ENCODE measurements at places on chromosomes 11 and 22.

GRCh38 chr22:27011717-27012116 is 354.3 kb downstream of the MIAT start:
- DNase-seq, result no peak

- no peak for DNase-seq
These were observed 59.5 kb upstream of the SEZ6L start for GRCh38 chr22:26109686-26110315.

DNA sequence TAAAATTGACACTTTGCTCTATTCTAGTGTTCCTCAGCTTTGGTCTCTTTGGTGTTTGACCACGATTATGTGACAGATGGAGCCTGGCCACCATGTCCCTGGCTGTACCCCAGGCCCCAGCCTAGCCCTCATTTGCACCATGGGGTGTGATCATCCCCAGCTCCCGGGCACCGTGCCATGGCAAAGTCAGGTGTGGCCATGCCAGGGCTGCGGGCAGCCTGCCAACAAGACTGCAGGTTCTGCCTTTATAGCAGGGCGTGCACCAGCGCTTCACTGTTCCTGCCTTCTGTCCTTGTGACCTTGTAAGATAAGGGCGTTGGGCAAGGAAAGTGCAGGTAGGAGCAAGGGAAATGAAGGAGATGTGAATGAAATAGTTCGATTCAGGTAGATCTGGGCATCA is 22.4 kb upstream of the APOBEC3A start:
- no peak for DNase-seq

- no peak for DNase-seq
These were observed 1281.8 kb upstream of the TENM4 start for GRCh38 chr11:80722629-80723028.

DNA sequence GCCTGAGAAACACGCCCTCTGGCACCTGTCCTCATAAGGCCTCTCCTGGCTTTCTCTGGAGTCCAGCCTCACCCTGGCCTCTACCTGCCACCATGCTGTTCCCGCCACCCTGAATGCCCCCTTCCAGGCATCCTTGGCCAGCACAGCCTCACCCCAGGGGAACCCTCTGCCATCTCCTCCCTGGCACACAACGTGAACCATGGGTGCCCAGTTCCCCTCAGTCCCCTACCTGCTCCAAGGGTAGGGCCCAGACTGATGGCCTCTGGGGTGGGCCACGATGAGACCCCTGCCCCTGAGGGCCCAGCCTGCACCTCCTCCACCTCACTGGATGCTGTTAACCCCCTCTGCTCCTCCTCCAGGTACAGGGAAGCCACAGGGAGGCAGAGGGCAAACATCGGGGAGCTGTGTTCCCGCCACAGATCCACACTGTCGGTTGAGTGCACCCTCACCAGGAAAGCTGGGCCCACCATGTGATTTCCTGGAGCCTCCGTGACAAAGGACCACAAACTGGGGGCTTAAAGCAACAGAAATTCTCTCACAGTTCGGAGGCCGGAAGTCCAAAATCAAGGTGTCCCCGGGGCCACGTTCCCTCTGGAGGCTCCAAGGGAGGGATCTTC is 169.6 kb downstream of the BRD1 start:
- no peak for DNase-seq

DNA sequence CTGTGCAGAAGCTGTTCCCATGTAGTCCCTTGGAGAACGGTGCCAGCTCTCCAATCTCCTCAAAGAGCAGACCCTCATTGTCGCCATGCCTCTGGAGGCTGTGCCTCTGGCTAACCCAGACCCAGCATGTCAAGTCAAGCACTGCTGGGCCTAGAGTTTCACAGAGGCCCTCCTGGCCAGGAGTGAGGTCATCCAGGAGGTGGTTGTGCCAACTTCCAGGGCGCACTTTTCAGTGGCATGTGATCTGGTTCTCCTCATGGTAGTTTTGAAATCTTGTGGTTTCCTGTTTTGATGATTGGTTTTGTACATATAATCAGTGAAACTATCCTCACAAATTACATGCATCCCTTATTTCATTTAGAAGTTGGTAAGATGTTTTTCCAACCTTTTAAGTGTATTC is 78.9 kb downstream of the PPFIBP2 start:
- DNase-seq, result no peak

GRCh38 chr22:19930551-19931486 is 10.8 kb upstream of the COMT start:
- DNase-seq, result no peak

- DNase-seq, result peak; percentile 33
These were observed 1.5 kb downstream of the LMF2 start for GRCh38 chr22:50505776-50506610.

GRCh38 chr22:21069375-21069774 is 23.6 kb downstream of the LRRC74B start:
- DNase-seq, result no peak

DNA sequence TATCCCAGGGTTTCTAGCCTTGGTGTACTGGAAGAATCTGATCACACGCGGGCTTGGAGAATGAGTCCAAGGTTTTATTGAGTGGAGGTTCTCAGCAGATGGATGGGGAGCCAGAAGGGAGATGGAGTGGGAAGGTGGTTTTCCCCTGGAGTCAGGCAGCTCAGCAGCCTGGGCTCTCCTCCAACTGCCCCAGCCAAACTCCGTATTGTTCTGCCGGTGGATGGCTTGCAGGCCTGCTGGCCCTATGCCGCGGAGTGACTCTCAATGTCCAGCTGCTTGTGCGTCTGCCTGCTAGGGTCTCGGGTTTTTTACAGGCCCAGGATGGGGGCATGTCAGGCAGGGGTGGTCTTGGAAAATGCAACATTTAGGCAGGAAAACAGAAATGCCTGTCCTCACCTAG is 162.4 kb upstream of the LMO1 start:
- no peak for DNase-seq

DNA sequence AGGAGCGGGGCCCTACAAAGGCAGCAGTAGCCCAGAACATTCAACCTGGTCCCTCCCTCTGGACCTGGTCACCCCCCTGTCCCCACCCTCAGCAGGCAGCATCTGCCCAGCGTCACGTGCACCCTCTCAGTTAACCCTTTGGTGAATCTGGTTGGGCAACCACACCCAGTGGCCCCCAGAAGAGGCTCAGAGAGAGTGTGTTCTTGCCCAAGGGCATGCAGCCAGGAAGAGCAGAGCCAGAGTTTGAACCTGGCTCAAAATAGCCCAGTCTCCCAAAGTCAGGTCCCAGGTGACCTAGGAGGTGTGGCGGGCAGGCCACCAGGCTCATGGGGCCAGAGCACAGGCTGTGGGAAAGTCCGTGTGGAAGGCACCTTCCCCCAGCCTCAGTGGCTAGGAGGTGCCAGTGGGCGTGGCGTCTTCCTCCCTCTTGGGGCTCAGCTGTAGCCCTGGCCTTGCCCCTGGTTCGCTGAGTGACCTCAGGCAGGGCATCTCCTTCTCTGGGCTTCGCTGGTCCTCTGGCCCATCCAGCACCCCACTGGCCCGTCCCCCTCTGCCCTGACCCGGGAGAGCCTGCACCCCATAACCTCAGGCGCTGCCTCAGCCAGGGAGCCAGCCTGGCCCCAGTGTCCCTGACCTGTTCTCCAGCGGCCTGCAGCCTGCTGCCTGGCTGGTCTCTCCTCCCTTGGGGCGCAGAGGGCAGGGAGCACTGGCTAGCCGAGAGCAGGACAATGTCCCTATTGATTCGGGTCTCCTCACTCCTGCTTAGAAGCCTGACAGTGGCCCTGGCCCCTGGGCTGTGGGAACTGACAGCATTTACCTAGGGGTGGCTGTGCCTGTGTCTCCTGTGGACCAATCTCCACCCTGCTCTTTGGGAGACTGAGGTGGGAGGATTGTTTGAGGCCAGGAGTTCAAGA is 7.0 kb downstream of the ALDH3B1 start:
- DNase-seq, result no peak

GRCh38 chr11:76226626-76227025 is 20.3 kb upstream of the WNT11 start:
- DNase-seq, result no peak

GRCh38 chr11:20260307-20260706 is 100.0 kb upstream of the DBX1 start:
- DNase-seq, result no peak

GRCh38 chr22:47152236-47152635 is 389.8 kb downstream of the TBC1D22A start:
- no peak for DNase-seq

GRCh38 chr22:40247976-40248375 is 70.3 kb downstream of the TNRC6B start:
- DNase-seq, result peak; percentile 54

- no peak for DNase-seq
These were observed 3.8 kb upstream of the FLI1 start for GRCh38 chr11:128689948-128690664.

DNA sequence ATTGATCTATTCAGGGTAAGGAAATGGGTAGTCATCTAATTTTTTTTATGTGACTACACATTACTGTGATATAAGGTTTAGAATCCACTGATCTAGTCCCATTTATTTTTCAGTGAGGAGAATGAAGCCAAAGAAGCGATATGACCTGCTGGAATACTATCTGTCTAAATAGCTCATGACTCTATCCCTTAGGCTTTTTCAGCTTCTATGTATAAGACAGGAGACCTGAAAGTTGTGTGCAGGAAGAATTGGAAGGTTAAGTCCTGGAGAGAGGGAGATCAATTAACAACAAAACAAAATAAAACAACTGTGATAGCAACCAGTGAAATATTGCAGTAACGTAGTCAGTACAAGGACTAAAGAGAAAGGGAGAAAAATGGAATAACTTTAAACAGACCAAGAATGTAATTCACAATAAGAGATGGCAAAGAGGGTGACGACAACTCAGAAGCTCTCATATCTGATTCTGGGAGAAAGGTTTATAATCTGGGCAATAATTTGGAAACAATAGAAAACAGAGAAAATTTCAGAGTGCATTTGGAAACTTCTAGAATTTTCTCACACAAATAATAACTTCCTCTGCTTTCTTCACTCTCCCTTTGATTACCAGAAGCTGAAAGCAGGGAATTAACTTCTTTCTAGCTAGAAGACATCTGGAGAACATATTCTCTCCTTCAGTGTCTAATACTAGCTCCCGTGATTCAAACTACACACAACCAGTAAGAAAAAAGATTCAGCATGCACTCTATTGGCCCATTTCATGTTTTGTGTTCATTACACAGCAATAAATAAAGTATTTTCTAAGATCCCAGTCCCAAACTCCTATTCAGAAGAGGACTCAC is 19.2 kb upstream of the CASP12 start:
- no peak for DNase-seq

DNA sequence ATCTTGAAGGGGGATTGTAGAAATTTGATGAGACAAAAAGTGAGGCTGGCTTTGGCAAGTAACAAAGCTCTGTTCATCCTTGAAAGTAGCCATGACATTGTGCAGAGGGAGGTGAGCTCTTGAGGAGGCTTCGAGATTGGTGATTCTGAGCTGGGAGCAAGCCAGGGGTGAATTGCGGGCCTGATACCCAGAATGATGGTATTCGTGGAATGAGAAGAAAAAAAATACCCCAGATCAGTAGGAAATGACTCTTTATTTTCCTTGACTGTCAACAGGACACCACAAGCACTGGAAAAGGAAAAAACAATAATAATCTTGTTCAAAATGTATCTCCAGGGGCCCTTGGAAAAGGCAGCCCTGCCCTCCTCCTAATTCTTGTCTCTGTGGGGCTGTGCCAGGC is 62.7 kb downstream of the TSPAN18 start:
- DNase-seq, result no peak

GRCh38 chr11:104564921-104565582 is 333.2 kb downstream of the CASP12 start:
- DNase-seq, result no peak

- no peak for DNase-seq
These were observed 11.1 kb downstream of the PLAAT3 start for GRCh38 chr11:63603180-63603518.

- DNase-seq, result no peak
These were observed 806 bp downstream of the COA4 start for GRCh38 chr11:73875840-73876239.

- no peak for DNase-seq
These were observed 9.6 kb upstream of the LMO1 start for GRCh38 chr11:8273287-8273686.

DNA sequence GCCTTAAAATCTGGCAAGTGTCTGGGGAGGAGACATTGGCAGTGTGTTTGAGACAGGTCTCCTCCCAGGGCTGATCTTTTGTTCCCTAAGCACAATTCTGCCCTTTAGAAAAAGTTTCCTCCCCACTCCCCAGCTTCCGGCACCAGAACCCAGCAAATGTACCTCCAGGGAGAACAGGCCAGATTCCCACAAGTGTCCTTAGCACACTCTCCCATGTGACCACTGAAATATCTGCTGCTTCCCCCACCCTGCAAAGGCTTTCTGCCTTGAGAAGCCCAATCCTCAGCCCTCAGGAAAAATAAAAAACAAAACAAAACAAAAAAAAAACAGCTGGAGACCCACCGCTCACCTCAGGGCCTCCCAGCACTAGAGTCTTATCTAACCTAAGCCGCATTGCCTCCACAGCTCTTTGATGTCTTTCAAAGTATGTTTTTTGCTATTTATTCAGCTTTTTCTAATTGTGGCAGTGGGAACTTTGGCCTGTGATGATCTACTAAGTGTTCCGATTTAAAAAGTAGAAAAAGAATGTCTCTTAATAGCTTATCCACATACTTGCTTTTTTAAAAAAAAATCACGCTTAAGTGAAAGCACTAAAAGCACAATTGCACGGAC is 29.0 kb upstream of the FBLN1 start:
- no peak for DNase-seq

GRCh38 chr11:96293598-96294021 is 49.4 kb downstream of the MAML2 start:
- DNase-seq, result no peak

GRCh38 chr11:105696000-105696399 is 86.1 kb downstream of the GRIA4 start:
- DNase-seq, result no peak

DNA sequence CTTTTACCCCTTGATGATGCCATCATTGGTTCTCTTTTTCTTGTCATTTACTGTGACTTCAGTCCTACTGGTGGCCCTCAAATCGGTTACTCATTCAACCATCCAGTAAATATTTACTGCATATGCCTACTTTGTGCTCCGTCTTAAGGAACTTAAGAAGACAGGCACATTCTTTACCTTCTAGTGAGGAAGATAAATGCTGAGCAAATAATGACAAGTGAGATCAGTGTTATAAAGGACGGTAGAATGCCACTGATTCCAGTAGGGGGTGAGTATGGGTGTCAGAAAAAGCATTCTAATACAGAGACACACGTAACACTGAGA is 1.6 kb downstream of the ANKRD42 start:
- DNase-seq, result no peak

- DNase-seq, result no peak
These were observed 86.8 kb downstream of the WT1 start for GRCh38 chr11:32348502-32348901.

- no peak for DNase-seq
These were observed 3.0 kb downstream of the ABTB2 start for GRCh38 chr11:34354782-34355181.

All from activated naive CD8-positive, alpha-beta T cell treated with anti-CD3 and anti-CD28 coated beads, Interleukin-2, amount 10 ng/mL, durations not matched to agents 7 days and 5 days (primary cell).